ENCODE measurements at places on chromosomes 12 and 14.

DNA sequence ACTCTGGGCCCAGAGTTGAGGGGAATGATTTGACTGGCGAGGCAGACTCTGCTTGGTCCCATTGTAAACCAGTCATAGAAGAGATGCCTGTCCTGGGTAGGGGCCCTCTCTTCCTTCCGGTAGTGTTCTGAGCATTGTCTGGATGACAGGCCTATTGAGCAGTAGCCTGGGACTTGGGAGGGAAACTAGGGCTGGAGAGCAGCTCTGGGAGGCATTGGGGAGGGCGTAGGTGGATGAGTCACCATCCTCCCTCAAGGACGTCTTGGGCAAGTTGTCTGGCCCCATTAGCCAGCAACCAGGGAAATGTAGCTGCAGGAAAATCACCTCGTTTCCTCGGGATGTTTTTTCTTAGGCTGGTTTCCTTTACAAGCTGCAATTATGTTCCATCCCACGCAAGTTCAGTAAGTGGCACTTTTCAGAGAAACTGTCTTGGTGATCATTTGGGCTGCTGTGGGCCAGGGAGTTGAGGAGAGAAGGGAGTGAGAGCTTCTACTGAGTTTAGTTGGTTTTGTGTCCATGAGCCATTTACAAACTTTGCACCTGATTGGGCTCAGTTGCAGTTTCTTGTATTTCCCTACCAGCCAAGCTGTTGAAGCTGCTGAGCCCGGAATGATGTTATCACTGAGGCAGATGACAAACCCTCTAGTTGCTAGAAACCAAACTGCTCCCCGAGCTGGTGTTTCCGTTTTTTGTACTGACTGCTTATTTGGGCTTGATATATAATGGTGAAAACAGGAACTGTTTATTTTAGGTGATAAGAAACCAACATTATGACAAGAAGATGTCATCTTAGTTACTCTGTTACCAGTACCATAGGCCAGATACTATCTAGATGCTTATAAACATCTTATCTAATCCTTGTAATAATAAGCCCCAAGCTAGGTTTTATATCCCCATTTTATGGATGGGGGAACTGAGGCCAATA lies 147.6 kb downstream of the CHST11 start:
- peak; percentile 48 for DNase-seq

DNA sequence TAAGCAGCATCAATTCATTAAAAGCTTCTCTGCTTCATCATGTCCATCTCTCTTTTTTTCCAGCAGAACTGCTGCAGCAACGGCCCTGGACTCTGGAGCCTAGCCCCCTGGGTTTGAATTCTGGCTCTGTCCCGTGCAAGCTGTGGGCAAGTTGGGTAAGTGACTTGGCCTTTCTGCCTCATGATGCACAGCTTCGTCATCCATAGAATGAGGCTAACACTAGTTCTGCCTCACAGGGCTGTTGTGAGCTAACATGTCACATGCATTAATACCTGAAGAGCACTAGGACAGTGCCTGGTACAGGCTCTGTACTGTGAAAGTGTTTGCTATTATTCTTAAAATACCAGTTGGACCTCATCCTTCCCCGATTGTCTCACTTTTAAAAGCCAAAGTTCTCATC lies 4.2 kb downstream of the KRT82 start:
- DNase-seq = no peak

DNA sequence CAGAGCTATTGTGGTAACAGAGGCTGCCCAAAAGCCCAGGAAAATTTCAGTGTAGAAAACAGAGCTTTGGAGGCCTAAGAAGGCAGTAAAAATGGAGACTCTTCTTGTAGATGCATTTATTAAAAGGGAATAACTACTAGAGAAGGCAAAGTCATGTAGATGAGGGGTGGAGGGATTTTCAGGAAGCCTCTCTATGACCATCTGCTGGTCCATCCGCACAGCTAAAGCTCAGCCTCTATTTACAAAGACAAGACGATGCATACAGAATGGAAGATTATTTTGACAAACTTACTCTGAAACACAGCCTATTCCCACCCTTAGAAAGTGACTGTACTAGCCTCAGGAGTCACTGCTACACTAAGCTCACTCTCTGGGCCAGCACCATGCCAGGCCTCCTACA lies 71.4 kb downstream of the GLRX5 start:
- DNase-seq = no peak

DNA sequence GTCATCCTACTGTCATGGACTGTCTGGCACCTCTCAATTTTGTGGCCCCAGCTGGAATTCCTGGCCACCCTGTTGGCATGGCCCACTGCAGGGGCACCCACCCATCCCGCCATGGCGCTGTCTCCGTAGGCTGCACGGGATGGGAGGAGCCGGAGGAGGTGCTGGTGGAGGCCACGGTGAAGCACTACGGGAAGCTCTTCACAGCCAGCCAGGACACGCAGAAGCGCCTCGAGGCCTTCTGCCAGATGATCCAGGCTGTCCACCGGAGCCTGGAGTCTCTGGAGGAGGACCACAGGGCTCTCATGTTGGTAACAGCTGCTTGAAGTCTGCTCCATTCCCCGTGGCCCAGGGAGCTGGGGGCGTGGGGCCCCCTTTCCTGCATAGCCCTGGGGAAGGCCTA lies 3.9 kb downstream of the CCDC197 start:
- no peak for DNase-seq

GRCh38 chr14:99192028-99192621 lies 79.9 kb downstream of the BCL11B start:
- DNase-seq = no peak

GRCh38 chr12:77847680-77848431 lies 17.2 kb downstream of the NAV3 start:
- no peak for DNase-seq

- no peak for DNase-seq
Observed at GRCh38 chr14:77242752-77243151, 28.3 kb downstream of the NGB start.

DNA sequence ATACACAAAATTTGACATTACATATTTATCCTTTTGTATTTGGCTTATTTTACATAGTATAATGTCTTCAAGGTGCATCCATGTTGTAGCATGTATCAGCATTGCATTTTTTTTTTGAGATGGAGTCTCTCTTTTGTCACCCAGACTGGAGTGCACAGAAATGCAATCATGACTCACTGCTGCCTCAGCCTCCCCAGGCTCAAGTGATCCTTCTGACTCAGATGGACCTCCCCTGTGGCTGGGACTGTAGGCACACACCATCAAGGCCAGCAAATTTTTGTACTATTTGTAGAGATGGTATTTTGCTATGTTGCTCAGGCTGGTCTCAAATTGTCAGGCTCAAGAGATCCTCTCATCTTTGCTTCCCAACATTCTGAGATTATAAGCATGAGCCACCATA lies 214.4 kb upstream of the ALG10B start:
- no peak for DNase-seq

DNA sequence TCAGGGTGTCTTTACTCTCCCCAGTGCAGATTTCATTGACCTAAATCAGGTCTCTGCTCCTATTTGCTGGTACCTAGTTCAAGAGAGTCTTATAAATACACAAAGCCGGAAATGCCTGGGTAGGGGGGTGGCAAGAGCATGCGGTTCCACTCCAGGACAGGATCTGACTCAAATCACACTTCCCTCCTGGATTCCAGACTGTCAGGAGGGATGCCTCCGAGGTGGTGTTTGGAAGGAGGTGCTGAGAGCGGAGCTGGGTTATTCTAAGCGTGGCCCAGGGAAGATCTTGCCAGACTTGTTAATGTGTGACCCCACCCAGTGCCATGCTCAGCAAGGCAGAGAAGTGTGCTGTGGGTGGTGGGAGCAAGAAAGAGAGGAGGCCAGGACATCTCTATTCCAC lies 49.8 kb downstream of the B4GALNT3 start:
- DNase-seq = no peak
